ENCODE measurements at places on chromosomes 3 and 15.

GRCh38 chr3:46998121-46998851 lies 18.8 kb downstream of the NBEAL2 start:
- DNase-seq: no peak

DNA sequence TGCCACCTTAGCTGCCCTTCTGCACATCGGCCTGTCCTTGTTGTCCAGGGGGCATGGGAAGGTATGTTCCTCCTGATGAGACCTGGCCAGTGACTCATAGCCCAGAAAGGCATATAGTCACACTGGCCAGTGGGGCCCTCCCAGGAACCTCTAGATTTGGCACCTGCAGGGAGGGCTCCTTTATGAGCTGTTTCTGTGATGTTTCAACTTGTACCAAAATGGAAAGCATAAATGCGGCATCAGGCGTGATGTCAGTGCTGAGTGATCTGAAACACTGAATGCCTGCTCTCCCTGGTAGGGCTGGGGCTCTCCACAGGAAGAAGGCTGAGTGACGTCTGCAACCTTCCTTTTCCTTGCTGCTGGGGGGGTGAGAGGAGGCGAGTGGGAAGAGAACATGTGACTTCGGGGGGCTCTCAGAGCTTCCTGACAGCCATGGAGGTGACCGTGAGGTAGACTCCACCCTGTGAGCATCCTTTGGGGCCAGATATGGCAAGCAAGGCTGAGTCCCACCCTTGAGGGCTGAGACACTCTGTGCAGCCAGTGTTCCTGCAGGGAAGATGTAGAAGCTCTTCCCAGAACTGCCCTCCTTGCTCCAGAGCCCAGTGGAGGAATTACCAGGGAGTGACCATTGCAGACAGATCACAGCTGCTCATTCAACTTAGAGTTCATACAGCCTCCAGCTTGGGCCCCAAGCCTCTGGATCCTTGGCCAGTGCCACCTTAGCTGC lies 37.1 kb upstream of the APEH start:
- no peak for DNase-seq

DNA sequence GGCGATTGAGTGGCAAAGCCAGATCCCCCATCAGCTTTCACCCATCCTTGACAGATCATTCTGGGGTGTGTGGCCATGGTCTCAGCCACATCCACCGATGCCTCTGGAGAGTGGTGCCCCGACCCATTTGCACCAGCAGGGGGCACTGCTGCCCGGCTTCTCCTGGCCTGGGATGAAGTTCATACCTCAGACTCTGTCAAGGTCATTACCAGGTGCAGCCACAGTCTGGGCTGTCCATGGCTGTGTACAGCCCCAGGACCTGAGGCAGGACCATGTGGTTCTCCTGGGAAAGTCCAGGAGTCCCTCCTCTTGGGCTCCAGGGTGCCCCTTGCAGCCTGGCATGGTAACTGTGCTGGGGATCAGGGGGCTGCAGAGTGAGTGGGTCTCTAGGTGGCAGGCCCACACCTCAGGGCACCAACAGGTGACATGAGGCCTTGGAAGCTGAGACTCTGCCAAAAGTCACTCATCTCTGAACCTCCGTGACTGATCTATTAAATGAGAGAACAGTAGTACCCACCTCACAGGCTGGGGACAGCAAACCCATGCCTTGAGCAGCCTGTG lies 67.2 kb downstream of the CACNA2D2 start:
- no peak for DNase-seq

GRCh38 chr3:169813757-169814517 lies 1.2 kb upstream of the LRRC34 start:
- DNase-seq: no peak

DNA sequence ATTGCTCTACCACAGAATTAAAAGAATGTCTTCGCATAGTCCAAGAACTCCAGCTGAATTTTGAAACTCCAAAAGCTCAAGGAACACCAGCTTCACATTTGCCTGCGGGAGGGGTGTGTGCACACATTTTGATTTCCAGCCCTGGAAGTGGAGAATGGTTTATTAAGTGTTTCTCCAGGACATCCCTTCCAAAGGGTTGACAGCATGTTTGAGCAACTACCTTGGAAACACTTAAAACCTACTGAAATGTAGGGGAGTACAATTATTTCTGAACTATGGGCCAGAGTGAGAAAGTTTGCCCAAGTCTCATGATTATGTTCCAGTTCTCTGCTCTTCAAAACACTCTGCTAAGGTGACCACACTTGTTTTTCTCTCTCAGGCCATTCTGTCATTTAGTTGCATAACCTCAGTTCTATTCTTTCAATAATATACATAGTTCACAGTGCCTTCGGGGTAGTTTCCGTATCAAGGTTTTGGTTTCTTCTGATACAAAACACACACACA lies 7.9 kb downstream of the ACP3 start:
- no peak for DNase-seq

- DNase-seq: no peak
These were observed 53.2 kb upstream of the FSTL1 start for GRCh38 chr3:120503727-120504616.

DNA sequence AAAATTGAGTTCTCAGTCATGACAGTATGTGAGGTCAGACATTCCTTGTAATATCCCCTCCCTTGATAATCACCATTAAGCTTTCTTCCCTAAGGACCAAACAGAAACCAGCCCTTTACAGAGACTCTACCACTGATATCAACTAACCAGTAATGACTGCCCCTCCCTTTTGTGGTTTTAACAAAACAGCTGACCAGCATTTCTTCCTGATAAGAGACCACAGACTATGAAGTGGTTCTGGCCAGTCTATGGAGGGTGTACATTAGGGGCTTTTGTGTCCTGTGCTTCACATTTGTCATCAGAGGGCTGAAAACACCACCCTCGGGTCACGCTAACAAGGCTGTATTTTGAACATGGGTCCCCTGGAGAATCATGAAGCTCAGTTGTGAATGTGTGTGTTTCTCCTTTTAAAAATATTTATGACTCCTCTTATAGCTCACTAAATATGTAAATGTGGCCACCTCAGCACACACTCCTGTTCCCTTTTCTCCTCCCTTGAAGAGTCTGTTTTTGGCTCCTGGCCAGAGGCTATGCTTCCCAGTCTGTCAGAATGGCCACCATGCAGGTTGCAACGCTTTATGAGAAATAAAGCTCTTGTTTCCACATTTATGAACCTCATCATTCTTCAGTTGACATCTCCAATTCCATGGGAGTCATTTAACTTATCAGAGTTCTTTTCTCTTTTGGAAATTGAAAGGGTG lies 239.3 kb downstream of the CPNE4 start:
- no peak for DNase-seq

- DNase-seq: no peak
These were observed 77.9 kb upstream of the C2CD4B start for GRCh38 chr15:62242999-62243398.

DNA sequence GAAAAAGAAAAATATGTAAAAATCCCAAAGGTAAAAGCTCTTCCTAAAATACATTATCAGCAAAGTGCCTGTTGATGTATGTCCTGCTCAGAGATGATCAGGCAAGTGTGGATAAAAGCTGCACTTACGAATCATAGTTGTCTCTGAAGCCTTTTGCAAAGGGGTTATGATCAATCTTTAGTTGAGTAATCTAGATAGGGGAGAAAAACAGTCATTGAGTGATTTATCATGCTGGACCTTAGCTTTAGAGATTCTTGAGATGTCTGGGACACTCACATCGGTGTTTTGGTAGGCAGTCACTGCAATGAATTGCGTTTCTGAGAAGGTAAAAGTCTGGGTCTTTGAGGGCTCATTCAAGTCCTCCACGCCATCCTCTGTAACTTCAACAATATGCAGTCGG lies 3.7 kb downstream of the EOMES start:
- no peak for DNase-seq

- DNase-seq: no peak
These were observed 23.2 kb downstream of the CYP8B1 start for GRCh38 chr3:42852441-42852840.

DNA sequence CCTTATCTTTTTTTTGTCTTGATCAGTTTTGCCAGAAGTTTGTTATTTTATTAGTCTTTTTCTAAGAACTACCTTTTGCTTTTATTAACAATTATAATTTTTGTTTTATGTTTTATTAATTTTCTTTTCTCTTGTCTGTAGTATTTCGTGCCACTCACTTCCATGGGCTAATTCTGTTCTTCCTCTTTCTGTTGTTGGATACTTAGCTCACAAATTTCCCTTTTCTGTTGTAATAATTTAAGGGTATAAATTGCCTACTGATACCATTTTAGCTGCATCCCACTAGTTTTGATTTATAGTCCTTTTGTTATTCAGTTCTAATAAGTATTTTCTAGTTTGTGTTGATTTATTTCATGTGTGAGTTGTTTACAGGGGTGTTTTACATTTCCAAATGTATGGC lies 48.6 kb downstream of the SNRK start:
- DNase-seq: no peak

DNA sequence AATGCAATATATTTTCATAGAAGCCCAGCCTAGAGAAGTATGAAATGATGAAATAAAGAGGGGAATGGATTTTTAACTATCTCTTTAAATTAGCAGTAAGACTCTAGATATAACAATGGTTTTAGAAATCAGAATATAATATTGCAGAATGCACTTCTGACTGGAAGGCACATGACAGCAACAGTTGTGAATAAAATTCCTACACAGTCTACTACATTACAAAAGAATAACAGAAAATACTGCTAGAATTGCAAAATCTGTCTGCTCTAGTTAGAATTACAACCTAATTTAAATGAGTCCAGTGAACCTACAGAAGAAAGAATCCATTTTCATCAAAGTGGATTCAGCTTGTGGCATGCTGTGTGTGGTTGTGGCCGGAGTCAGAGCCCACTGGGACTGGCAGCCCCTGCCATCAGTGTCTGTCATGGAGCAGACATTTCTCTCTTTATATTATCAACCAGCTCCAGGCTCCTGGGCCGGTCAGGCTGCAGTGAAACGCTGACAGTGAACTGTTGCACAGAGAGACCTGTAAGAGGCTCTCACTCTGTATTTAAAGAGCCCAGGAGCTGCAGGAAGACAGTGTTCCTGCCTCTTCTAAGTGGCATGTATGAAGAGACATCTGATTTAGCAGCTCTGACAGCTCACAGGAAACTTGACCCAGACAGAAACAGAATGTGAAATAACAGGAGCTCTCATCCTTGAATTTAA lies 1523.8 kb upstream of the CADM2 start:
- no peak for DNase-seq

DNA sequence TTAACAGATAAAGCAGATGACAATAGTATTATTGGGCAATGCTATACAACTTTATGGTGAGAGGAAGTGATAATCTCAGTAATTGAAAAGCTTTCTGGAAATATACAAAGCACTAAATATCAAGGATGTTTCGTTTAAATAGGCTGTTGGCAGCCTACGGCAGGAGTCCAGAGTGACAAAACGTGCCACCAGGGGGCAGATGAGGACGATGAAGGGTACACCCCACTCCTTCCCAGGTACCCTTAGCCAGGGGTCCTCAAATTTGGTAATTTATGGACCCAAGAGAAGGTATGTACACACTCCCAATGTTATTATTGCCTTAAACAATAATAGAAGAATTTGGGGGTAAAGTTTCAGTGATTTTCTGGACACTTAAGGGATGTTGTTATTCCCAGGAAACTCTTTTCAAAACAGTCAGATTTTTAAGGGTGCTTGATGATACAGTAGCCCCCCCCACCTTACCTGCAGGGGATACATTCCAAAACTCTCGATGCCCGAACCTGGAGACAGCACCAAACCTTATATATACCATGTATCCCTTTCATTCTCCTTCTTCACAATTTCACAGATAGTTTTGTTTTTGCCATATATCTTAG lies 1.4 kb upstream of the MAGEL2 start:
- DNase-seq: no peak

GRCh38 chr3:182385356-182385755 lies 407.9 kb upstream of the ATP11B start:
- DNase-seq: no peak

DNA sequence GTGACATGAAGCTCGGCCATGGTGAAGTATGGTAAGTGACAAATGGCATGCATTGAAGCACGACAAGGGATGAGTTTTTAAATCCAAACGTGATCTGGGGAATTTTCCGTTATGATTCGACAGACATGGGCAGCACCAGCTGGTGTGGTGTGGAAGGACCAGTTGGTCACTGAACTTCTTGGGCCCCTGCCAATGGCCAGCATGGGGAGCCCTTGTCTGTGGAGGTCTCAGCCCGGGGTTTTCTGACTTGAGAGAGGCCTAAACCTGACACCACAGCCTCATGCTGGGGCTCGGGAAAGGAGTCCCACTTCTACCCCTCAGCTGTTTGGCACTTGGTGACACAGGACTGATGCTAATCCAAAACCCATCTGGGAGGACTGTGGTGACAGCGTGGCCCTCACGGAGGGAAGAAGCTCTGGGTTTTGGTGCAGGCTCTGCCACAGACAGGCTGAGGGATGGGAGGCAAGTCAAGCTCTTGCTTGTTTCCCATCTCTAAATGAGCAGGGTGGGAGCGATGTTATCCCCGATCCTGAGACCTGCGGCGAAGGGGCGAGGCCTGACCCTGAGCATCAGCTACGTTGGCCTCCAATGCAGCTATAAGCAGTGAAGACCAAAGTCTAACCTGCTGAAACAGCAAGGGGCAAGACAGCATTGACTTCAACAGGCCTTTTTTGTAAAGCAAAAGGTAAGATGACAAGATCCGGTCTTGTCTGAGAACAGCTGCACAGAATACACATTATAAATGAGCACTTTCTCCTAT lies 69.5 kb downstream of the ATP1B3 start:
- no peak for DNase-seq

DNA sequence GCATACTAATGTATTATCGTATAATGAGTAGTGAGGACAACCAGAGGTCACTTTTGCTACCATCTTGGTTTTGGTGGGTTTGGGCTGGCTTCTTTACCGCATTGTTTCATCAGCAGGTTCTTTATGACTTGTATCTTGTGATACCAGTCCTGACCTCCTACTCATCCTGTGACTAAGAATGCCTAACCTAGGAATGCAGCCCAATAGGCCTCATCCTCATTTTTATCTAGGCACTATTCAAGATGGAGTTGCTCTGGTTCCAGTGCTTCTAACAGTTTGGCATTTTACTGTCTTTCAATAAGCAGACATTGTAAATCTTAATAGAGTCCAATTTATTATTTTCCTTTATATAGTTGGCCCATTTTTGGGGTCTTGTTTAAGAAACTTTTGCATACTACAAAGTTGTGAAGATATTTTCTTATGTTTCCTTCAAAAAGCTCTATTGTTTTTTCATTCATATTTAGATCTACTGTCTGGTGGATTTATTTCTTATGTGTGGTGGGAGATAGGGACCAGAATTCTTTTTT lies 60.8 kb upstream of the RNU6-1 start:
- no peak for DNase-seq

- no peak for DNase-seq
These were observed 71.0 kb downstream of the RBM6 start for GRCh38 chr3:50010959-50011358.

GRCh38 chr3:129655291-129655700 lies 48.8 kb upstream of the PLXND1 start:
- DNase-seq: no peak

GRCh38 chr3:118943597-118943996 lies 91.0 kb downstream of the IGSF11 start:
- no peak for DNase-seq

GRCh38 chr3:168003911-168004310 lies 91.8 kb downstream of the GOLIM4 start:
- no peak for DNase-seq

Measured in fibroblast of the conjunctiva (primary cell).